ENCODE measurements at places on chromosomes 2 and 18.

- no peak for DNase-seq
Observed at GRCh38 chr18:2963048-2963447, 49.9 kb downstream of the LPIN2 start.

GRCh38 chr2:7502336-7502735 is 585.1 kb downstream of the RNF144A start:
- no peak for DNase-seq

- no peak for DNase-seq
Observed at GRCh38 chr2:48454504-48454903, 75.5 kb upstream of the STON1 start.

GRCh38 chr2:225002656-225003045 is 39.6 kb downstream of the DOCK10 start:
- no peak for DNase-seq

DNA sequence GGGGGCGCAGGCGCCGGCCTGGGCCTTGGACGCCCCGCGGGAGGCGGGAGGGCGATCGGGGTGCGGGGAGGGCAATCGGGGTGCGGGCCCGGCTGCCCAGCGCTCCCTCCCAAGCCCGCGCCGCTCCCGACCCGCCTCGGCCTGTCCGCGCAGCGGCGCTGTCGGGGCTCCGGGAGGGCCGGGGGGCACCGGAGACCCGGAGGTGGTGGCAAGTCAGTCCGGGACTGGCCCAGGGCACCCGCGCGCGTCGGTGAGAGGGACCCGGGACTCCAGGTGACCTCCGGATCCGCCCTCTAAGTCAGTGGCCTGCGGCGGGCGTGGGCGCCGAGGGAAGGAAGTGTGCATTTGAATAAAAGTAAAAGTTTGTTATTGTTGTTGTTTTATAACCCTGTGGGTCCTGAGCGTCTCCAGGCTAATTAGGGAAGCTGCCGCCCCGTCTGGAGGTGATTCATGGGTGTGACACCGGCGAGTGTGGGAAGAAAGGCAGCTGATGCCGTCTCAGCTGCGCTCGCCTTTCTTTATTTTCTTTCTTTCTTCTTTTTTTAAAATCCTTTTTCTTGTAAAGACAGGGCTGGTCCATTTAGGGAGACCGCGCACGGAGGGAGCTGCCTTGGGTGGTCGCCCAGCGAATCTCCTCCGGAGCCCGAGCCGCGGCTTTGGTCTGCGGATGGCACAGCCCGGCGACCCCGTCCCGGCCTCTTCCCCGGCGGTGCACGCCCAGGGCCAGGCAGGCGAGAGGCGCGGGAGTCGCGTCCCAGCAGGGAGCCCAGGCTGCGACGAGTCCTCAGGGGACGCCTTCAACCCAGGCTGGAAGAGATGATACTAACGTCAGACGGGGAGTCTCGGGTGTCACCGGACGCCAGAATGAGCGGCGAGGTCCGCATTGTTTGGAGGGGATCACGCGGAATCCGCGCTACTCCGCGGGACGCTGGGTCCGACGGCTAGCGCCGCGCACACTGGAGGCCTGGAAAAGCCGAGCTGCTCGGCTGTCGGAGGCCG is 627 bp upstream of the CRACDL start:
- DNase-seq = no peak

GRCh38 chr2:20377741-20378140 is 27.1 kb upstream of the PUM2 start:
- no peak for DNase-seq

DNA sequence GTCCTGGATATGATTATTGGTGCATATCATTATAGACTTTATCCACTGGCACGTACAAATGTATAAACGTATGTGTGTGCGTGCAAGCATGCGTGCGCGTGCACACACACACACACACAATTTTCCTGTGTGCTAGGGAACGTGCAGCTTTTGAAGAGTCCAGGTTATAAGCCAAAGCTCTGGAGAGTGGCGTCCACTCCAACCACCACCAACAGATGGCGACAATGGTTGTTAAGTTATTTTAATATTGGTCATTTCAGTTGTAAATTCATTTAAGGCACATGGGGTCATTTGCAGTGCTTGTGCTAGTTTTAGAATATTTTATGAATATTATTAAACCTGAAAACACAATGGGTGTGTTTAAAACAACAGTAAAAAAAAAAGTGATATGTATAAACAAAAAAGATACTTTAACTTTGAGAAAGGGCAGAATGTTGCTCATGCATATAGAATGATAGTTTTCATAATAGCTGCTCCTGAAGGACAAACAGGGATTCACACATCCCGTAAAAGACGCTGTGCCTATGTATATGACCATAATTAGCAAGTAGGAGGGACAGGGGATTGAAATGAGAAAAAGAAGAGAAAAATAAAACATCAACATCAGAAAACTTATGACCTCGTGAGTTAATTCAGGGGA is 124.2 kb upstream of the ITGB6 start:
- DNase-seq = peak; percentile 28

DNA sequence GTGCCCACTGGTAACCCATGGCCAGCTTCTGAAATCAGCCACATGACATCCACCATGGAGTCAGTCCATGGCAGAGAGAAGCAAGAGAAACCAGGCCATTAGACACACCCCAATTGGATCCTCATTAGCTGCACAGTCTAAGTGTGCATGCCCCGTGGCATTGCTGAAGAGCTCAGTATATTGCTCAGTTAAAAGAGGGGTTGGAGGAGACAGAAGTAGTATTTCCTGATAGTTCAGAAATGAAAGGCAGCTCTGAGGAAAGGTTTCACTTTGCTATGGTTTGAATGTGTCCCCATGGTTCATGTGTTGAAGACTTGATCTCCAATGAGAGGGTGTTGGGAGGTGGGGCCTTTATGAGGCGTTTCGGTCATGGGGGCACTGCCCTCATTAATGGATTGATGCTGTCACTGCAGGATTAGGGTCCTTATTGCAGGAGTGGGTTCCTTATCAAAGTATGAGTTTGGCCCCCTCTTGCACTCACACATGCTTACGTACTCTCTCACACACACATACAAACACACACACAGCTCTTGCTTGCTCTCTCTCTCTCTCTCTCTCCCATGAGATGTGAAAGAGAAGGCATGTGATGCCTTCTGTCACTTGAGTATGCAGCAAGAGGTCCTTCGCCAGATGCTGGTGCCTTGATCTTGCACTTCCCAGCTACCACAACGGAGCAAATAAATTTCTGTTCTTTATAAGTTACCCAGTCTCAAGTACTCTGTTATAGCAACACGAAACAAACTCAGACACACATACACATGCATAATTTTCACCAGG is 58.0 kb downstream of the TMEM163 start:
- DNase-seq = no peak

- DNase-seq = no peak
Observed at GRCh38 chr2:144605231-144605840, 85.4 kb upstream of the ZEB2 start.

GRCh38 chr18:44744161-44745121 is 63.8 kb downstream of the SETBP1 start:
- DNase-seq = no peak

- peak; percentile 59 for DNase-seq
Observed at GRCh38 chr2:114609801-114610200, 167.4 kb downstream of the DPP10 start.

- no peak for DNase-seq
Observed at GRCh38 chr2:80168801-80169200, 135.8 kb downstream of the LRRTM1 start.

- no peak for DNase-seq
Observed at GRCh38 chr2:26273501-26273900, 28.8 kb downstream of the HADHB start.

- DNase-seq = no peak
Observed at GRCh38 chr2:162994718-162995117, 156.2 kb upstream of the KCNH7 start.

DNA sequence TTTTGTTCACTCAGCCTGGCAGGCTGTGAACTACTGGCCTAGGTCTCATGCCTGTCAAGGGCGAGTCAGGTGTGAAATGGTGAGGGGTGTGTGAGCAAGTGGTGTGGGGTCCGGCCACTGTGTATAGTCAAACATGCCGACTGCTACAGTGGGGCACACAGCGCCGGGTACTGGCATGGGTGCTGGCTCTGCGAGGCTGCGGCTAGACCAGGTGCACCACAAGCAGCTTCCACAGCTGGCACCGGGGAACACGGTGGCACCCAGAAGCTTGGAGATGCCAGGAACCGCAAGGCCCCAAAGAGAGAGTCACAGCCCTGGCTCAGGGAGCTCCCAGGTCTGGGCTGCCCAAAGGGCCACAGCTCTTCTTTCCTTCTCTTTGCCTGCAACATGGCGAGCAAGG is 49.7 kb downstream of the CCDC68 start:
- no peak for DNase-seq

DNA sequence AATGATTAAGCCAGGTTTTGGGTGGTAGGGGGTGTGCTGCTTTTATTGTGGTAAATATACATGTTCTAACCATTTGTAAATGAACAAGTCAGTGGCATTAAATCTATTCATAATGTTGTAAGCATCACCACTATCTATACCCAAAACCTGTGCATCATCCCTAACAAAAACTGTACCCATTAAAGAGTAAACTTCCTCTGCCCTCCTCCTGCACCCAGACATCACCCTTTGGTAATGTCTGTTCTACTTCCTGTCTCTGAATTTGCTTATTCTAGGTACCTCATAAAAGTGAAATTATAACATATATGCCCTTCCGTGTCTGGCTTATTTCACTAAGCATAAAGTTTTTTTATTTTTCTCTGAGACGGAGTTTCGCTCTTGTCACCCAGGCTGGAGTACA is 14.1 kb downstream of the RIF1 start:
- no peak for DNase-seq

DNA sequence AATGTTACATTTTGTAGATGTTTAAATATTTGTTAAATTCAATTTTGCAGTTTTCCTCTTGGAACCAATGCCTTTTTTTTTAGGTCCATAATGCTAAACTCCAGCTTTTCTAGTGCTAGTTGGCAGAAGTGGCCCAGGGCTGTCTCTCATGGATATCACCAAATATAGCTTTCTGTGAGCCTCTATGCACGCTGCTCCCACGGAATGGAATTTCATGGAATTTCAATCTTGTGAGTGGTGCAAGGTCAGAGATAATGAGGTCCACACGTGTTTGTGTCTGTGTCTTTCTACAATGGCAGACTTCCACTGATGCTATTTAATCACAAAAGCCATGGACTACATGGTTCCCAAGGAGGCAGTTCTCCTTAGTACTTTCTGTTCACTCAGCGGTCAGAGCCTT is 191.5 kb upstream of the PARD3B start:
- DNase-seq = no peak

DNA sequence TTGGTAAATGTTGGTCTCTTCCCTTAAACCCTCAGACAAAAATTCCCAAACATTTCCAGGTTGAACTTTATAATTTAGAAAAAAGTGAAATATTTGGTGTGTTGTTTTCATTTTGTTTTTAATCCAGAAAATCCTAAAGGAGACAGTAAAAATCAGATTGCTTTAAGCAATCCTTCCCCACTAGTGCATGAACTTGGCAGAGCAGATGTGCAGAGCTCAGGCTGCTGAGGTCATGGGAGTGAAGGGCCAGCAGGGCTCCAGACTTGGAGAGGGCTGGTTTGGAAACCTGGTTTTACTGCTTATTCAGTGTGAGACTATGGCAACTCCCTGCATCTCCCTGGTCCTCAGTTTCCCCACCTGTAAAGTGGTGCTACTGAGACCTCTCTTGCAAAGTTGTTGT is 66.7 kb upstream of the TEX51 start:
- DNase-seq = no peak

DNA sequence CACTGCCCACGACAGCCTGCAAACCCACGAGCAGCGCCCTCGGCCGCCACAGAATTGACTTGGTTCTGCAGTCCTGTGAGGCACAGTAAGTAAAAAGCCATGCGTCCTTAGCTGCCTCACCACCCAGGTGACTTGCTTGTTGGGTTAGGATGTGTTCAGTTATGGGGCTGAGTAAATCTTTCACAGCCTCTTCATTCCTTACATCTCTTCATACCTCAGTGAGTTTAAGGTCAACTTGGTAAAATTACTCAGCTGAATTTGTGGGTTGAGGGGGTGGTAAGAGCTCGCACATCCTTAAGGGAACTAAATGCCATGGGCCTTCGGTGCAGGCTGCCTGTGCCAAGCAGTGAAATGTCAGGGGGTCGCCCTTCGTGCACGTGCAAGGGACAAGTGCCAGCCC is 165.2 kb upstream of the ALKAL2 start:
- DNase-seq = no peak

DNA sequence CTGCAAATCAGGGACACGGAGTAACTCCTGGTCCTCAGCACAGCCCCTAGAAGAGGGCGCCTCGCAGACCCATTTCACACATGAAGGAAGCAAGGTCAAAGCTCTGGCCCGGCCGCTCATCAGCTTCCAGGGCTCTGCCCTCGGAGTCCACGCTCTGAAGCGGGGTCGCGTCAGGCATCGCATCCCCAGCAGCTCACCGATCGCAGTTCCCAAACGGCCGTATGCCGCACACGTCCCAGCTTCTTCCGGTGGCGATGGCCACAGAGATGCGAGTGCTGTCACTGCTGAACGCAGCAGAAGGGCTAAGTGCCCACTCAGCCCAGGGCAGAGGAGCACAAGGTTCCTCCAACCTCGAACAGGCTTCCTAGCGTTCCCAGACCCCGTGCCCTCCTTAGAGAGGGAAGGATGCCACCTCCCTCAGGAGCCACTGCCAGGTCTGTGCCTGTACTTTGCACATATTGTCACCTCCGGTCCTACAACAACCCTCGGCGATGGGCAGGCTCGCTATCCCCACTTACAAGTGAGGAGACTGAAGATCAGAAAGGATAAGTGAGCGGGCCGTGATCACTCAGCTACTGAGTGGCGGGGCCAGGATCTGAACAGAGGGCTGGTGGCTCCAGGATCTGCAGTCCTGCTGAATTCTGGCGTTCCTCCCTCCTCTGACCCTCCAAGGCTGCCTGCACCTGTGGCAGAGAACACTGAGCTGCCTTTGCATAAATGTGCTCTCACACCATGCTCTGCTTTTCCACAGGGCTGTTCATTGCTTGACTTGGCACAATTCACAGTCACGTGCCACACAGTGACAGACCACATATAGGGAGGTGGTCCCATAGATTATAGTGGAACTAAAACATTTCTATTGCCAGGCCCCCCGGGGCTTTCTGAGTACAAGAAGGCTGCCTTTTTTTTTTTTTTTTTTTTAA is 71.4 kb downstream of the COPS8 start:
- no peak for DNase-seq

DNA sequence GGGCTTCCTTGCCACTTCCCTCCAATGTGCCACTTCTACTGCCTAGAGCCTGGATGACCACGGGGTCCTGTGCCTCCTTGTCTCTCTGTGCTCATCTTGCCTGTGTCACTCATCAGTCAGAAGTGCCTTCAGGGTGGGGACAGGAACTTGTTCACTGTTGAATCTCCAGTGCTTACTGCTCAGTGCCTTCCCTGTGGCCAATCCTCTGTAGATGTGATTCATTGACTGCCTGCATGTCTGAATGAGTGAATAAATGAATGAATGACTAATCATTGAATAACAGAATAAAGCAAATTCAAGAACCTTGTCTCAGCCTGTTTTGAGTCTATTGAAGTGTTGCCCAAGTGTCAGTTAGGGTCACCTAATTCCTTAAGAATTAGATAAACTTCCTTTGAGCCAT is 42.3 kb upstream of the FAM136A start:
- DNase-seq = no peak

All from NCI-H2081 (cell line).